NCI-H1105 (cell line): ENCODE measurements at places on chromosomes 2 and 18.
A peak's percentile ranks its signal among the peaks of the same experiment; 100 is the strongest.

- DNase-seq: no peak
These were observed 72.9 kb downstream of the GALNT14 start for GRCh38 chr2:31065356-31065755.

DNA sequence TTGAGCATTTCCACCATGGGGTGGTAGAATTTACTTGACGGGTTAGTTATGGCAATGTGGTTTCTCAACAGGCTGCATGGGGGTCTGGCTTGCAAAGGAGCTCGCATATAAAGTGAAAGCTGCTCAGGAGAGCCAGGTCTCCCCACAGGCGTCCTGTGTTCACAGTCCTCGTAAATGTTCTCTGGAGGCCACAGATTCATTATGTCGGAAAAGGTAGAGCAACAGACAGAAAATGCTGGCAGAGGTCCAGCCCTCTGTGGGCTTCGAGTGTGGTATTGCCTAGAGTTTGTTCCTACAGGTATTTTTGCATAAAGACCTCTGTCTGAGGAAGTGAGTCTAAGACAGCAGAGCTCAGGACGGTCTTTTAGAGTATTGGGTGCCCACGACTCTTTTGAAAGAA, 96.4 kb downstream of the CDCA7 start:
- no peak for DNase-seq

- no peak for DNase-seq
These were observed 12.6 kb downstream of the FARP2 start for GRCh38 chr2:241368643-241369042.

DNA sequence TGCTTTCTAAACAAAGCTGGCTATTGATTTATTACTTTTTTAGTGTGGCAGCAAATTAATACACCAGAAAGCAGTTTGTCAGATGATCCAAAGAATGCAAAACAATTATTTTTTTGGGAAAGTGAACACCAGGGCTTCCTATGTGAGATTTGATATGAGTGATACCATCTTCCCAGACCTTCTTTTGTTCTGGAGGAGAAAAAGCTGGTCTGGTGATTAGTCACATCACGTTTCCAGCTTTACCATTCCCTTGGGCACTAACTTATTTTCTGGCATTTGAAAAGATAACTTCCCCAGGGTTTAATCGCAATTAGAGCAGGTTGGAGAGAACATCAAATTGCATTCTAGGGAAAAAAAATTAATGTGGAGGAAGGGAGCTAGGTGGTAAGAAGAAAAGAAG, 182.9 kb upstream of the TANK start:
- DNase-seq: no peak

GRCh38 chr2:186862869-186863709, 14.1 kb upstream of the ZSWIM2 start:
- DNase-seq: peak; percentile 12

DNA sequence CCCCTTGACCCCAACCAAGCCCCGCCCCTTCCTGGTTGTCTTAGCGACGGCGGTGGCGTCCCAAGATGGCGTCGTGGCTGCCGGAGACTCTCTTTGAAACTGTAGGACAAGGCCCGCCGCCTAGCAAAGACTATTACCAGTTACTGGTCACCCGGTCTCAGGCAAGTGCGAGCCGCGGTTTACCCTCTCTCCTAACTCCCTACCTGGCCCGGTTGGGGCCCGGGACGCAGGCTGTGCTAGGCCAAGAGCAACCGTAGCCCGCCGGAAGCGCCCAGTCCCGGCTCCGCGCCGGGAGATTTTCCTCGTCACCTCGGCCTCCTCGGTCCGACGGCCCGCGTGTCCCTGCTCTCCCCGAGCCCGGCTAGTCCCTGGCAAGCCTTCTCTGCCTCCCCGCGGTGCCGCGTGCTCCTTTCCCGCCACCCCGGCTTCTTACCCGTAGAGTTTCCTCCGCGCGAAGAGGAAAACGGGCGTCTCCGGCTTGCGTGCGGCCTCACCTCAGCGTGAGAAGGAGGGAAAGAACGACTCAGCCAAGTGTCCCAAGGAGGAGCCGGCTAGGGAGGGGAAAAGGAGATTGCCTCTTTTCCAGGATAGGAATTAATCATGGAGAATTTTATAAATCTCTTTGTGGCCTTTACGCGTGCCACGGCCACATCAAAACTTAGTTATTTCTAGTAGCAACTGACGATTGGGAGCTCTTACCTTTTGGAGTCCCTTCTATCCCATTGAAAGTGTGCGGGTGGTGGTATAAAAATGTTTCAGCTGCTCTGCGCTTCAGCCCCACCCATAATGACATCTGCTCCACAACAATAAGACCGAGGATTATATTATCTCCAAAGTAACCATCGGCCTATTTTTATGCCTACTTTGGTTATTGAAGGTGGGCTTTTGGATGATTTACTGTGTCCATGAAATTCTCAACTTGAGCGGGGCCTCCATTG, at the start of gene FBXO36:
Gene FBXO36 (plus strand): TSS at position 55 of the 938 bp plus-strand sequence. CDS start 11 bp downstream, at position 66.
- DNase-seq: peak; percentile 80

DNA sequence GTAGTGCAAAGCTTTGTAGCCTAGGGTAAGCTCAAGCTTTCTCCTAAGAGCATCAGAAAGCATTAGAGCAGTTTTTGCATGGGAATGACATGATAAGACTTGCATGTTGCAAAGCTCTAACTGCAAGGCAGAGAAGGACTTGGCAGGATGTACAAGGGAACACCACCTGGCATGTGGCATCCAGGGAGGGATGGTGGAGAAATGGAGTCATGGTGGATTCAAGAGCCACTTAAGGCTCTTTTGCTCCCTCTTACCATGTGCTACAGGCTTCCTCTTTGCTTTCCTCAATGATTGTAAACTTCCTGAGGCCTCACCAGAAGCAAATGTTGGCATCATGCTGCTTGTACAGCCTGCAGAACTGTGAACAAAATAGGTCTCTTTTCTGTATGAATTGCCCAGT, 266.0 kb downstream of the GLI2 start:
- DNase-seq: no peak

GRCh38 chr18:46338205-46338604, 234.0 kb downstream of the HAUS1 start:
- no peak for DNase-seq

DNA sequence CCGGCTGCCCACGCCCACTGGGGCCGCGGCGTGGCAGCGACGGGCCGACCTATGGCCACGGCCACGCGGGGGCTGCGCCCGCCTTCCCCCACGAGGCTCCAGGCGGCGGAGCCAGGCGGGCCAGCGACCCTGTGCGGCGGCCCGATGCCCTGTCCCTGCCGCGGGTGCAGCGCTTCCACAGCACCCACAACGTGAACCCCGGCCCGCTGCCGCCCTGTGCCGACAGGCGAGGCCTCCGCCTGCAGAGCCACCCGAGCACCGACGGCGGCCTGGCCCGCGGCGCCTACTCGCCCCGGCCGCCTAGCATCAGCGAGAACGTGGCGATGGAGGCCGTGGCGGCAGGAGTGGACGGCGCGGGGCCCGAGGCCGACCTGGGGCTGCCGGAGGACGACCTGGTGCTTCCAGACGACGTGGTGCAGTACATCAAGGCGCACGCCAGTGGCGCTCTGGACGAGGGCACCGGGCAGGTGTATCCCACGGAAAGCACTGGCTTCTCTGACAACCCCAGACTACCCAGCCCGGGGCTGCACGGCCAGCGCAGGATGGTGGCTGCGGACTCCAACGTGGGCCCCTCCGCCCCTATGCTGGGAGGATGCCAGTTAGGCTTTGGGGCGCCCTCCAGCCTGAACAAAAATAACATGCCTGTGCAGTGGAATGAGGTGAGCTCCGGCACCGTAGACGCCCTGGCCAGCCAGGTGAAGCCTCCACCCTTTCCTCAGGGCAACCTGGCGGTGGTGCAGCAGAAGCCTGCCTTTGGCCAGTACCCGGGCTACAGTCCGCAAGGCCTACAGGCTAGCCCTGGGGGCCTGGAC, 253.2 kb downstream of the GLI2 start:
- DNase-seq: no peak

GRCh38 chr18:27366151-27366550, 181.0 kb upstream of the CHST9 start:
- no peak for DNase-seq

- no peak for DNase-seq
These were observed 84.6 kb downstream of the MAIP1 start for GRCh38 chr2:200039724-200040650.

DNA sequence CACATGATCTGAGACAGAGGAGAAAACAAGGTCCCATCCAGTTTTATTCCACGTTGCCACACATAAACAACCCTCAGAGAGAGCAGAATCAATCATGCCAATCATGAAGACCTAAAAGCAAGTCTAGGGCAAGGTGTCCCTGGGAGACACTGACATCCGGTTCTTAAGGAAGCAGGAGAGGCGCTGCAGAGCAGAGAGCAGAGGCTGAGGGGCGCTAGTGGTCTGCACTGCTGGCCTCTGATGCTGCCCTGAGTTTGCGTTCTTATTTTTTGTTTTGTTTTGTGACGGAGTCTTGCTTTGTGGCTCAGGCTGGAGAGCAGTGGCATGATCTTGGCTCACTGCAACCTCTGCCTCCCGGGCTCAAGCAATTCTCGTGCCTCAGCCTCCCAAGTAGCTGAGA, 83.3 kb downstream of the SMIM21 start:
- no peak for DNase-seq

DNA sequence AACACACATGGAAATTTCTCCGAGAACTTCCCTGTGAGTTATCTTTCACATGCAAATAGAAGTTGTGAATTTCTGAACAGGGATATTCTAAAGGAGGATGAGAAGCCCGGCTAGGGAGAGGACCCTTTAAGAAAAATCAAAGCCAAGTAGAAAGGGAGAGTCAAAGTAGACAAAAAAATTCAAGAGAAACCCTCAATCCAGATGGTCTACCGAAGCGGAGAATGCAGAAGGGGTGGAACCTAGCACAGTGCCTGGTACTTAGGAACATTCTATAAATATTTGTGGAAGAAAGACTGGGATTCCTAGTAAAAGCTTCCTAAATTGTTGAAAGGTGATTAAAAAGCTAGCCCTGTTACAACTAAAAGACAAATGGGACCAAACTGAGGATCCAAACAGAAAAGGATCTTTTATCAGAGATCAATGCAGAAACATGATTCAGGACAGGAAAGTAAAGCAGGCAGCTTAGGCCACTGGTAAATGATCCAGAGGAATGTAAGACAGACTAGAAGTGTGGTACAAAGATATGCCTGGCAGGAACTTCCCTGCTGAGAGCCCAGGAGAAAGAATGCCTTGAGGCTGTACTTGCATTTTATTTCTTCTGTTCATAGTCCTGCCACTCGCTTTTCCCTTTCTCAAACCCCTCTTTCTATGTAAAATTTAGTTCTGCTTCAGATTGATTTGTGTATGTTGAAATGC, 19.5 kb upstream of the GLS start:
- no peak for DNase-seq

DNA sequence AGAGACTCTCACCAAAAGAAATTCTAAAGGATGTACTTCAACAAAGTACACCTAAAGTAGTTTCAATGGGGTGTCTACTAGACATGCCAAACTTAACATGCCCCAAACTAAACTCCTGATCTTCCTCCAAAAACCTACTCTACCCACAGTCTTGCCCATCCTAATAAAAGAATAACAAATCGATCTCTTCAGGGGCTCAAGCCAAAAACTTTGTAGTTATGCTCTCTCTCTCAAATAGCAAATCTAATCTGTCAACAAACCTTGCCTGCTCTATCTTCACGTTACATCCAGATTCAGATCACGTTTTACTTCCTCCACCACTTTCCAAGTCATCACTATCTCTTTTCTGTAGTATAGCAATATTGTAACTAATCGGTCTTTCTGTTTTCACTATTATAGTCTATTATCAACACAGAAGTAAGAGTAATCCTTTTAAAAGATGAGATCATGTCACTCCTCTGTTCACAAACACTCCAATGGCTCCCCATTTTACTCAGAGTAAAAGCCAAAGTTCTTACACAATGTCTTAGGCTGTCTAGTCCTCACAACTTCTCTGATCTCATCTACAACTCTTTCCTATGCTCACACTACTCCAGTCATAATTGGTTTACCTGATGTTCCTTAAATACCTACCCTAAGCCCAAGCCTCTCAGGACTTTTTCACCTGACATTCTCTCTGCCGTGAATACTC, 79.9 kb downstream of the THADA start:
- no peak for DNase-seq

DNA sequence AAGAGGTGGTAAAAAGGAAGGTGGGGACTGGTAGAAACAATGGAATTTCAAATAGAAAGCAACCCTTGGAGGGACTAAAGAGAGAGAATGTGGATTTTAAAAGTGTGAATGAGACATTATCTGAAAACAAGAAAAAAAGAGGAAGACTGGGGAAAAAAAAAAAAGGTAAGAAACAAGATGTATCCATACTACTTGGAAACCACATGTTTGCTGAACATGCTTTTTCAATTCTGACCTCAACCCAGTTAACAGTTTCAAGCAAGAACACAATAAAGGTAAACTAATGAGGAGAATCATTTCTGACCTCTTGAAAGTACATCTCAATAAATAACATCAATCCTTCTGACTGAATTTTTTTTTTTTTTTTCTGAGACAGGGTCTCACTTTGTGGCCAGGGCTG, 2.6 kb downstream of the FARSB start:
- no peak for DNase-seq
